Keratinocyte (primary cell): ENCODE measurements at places on chromosomes 5 and 9. TPM values are rescaled to one million over a fixed set of nuclear protein-coding genes. Genes with fewer than 3 reads are reported as not detected.

DNA sequence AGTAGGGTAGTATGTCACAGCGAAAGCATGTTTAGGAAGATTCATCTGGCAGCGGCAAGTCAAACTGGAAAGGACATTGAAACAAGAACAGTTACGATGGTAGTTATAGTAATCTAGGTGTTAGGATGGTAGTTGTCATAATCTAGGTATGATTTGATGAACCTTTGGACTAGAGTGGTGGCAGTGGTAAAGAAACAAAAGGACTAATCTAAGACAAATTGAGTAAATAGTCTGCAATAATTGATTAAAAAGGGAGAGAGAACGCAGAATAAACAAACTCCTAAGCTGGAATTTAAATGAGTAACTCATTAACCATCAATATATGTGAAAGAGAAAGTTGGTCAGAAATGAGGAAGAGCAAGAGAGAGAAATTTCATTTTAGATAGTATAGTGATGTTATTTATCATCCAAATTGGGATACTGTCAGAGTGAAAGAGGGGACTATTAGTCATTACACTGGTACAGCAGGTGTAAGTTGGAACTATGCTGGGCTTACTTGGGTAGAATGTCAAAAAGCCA, 56.8 kb downstream of the MTREX start:
- DNase-seq: no peak

Gene CCL27
- polyA plus RNA-seq: 0.46 to 1.1 TPM (median 1.1 TPM) in 3 replicates

GRCh38 chr5:152855441-152855840, 450.4 kb upstream of the NMUR2 start:
- no peak for DNase-seq

Gene HMCN2
- polyA plus RNA-seq: 0.03 TPM in 1 of 3 replicates, not detected in the others

Gene ECM2
- polyA plus RNA-seq: 0.36 to 0.99 TPM (median 0.75 TPM) in 3 replicates
